Activated T-cell treated with anti-CD3 and anti-CD28 coated beads, Interleukin-2, amount 50 U/mL, for 48 hours (primary cell): ENCODE measurements at places on chromosomes 13 and 19.

GRCh38 chr19:28023064-28023463, 1189.9 kb downstream of the UQCRFS1 start:
- no peak for DNase-seq

- DNase-seq, result no peak
Measured at GRCh38 chr13:36713887-36714286, 40.1 kb downstream of the SERTM1 start.

- DNase-seq, result no peak
Measured at GRCh38 chr13:74015137-74015536, 119.1 kb downstream of the KLF12 start.

- no peak for DNase-seq
Measured at GRCh38 chr19:13797870-13798269, 2.6 kb downstream of the ZSWIM4 start.

DNA sequence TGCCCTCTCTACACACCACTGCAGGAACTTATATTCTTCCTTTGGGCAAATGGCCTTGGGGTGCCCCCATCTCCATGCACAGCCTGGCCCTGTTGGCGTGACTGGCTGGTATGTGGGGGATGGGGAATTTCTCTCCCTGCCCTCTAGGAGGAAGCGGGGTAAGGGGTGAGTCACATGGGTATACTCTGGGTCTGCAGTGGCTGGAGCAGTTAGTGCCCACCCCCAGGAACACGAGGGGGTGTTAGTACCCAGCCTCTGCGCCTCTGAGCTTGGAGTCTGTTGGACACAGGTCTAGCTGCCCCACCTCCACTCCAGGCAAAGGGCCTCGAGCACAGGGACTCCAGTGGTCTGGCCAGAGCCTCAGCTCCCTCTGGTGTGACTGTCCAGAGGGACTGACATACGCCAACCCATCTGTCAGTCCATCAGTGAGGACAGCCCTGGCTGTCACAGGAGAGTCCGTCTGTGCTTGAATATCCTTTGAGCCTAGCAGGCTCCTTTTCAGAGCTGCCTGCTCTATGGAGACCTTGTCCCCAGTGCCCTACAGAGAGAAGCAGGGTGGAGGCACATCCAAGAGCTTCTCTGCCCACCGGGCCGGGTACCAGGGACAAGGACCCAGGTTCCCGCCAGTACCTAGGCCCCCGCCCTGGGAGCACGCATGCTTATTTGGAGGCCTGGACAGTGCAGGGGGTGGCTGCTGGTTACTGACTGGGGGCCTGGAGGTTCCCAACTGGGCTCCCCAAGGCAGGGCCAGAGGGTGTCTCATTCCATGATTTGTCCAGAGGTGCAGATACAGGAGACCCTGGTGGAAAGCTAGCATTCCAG, 66.6 kb downstream of the CHST8 start:
- no peak for DNase-seq

DNA sequence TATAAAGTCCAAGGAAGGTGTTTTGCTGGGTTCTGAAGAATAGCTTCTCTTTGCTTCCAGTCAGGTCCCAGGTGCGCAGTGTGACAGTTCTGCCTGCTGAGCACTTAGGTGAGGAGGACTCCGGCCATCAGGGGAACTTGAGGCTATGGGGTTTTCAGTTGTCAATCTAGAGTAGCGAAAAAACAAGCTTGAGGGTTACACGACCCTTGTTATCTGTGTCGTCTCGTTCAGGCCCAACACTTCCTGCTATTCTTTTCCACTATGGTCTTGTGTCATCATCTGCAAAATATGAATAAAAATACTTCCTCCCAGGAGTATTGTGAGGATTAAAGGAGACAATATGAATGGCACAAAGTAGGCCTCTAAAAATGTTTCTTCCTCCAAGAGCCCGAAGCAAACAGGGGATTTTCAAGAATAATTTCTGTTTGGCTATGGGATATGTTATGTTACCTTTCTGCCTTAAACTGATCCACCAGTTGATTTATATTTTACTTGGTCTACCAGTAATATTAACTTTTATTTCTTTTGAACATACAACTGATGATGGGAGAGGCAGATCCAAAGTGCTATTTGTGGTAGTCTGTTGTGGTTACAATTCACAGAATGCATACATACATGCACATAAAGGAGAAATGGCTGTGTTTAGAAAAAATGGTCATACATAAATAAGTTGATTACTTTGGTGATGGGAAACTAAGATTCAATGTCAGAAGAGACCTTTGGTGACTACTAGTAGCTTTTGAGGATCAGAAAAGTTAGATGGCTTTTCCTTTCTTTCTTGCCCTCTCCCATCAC, 40.5 kb upstream of the RCBTB2 start:
- DNase-seq, result no peak
